NCI-H1930 (cell line): ENCODE measurements at places on chromosomes 11 and 22.

DNA sequence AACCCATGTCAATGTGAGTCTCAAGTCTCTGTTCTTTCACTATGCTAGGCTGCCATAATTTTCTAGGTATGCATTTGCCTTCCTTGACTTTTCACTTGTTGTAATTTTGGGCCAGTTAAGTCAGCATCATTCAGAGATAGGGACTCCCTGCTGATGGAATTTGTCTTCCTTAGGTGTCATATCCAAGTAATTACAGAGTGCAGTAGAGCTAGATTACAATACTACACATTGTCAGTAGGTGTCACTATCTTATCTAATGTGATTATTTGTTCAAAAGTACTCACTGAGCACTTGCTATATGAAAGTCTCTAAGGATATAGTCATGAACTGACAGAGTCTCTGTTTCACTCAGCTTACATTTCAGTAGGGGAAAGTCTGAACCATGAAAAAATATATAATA lies 25.0 kb upstream of the SYN3 start:
- DNase-seq: no peak

DNA sequence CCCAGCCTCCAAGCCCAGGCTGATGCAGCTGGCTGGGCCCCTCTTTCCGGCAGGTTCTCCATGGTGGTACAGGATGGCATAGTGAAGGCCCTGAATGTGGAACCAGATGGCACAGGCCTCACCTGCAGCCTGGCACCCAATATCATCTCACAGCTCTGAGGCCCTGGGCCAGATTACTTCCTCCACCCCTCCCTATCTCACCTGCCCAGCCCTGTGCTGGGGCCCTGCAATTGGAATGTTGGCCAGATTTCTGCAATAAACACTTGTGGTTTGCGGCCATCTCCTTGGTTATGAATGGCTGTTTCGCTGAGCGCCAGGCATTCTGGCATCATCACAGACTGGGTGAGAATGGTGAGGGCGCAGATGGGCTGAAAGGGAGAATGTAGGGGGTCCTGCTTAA lies 3.6 kb downstream of the PRDX5 start:
- no peak for DNase-seq

GRCh38 chr11:30423279-30423648 lies 100.4 kb downstream of the ARL14EP start:
- no peak for DNase-seq

- no peak for DNase-seq
Measured at GRCh38 chr11:45158891-45159605, 12.6 kb downstream of the PRDM11 start.

GRCh38 chr11:31757260-31757835 lies 53.8 kb downstream of the PAX6 start:
- DNase-seq: no peak
